Stimulated activated naive CD8-positive, alpha-beta T cell treated with anti-CD3 and anti-CD28 coated beads, Interleukin-15, Interleukin-2, amounts not matched to agents 100 U/mL and 50 U/mL, for 24 hours (primary cell): ENCODE measurements at places on chromosomes 2 and 18.
A peak's percentile ranks its signal among the peaks of the same experiment; 100 is the strongest.

DNA sequence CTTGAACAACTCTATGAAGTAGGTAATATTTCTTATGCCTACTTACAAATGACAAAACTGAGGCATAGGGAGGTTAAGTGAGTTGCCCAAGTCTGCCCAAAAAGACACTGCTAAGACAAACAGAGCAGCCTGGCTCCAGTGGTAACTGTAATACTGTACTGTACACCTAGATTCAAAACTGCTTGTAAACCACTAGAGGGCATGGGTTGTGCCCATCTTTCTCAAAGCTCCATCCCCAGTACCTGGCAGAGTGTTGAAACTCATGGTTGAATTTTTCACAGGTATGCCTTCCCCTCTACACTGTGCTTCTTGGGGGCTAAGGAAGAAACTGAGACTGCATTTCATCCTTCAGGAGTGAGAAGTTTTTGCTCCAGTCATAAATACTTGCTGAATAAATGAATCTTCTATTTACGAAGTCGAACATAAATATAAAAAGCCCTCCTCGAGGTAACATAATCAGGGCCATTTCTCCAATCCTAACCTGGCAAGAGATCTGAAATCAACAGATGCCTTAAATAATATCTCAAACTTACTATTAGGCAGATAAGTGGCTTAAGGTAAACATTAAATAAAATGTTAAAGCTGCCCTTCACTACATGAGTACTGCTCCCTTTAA, 2.0 kb downstream of the PPP4R1 start:
- DNase-seq = peak; percentile 12

- no peak for DNase-seq
These were observed 35.0 kb downstream of the GLI2 start for GRCh38 chr2:120770641-120771040.

- no peak for DNase-seq
These were observed 92.6 kb upstream of the PNPT1 start for GRCh38 chr2:55786280-55786679.

DNA sequence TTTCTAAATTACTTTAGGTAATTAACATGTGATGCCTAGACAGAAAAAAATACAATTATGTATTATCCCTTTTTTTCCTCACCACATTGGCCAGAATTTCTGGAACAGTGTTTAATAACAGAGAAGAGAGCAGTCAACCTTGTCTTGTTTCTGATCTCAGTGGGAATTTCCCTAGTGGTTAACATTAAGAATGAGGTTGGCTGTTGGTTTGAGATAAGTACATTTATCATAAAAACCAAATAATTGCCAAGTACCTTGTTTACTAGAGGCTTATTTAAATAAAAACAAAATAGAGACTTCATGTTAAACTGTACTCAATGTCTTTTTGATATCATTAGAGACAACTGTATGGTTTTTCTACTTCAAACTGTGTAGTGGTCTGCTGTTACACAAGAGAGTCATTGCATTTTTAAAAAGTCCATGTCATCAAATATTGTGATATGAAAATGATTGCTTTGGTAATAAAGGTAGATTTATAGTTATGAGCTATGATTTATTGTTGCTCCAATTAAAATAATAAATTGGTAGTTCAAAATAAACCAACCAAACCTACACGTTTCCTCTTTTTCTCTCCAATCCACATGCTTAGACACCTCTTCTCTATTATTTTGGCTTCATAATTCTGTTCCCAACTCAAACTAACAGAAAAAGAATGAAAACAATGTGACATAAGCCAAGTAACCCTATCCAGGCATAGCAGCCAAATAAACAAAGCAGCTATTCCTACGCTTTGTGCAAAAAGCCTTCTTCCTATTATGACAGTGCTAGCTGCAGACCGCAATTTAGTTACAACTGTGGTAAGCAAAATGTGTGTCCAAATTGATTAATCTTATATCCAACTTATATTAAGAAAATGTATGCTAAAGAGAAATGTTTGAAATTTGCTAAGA, 20.9 kb upstream of the TANK start:
- DNase-seq = no peak

DNA sequence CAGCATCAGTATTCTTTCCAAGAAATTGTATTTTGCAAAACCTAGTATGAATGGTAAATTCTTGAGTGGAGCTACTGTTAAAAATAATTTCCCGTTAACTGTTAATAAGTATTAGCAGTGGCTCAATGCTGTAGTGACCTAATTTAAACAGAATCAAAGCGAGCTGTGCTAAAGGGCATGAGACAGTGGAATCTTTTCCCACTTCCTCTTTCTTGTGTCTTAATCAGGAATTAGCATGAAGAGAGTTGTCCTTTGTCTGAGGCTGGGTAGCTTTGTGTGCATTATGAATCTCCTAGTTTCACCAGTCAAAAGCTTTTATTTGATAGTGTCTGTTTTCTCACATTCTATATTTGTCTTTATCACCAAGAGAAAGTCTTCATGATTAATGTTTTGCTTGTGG, 298.8 kb upstream of the GCFC2 start:
- no peak for DNase-seq

DNA sequence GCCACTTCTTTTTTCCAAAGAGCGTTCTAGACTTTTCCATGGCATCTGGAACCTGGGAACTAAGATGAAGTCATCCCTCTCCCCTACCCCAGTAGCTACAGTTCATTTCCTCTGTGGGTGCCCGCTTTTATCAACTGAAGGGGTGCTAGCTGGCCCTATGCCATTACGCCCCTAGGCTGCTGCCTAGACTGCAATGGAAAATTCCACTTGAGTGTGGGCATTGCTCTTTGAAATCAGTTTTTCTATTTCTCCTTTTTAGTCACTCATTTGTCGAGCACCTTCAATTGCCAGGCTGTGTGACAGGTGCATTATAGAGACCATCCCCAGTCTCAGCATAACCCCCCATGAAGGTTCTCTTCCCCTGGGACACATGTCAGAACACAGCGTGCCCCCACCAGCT, 7.3 kb downstream of the TEX51 start:
- no peak for DNase-seq

- DNase-seq = peak; percentile 82
These were observed 11.4 kb upstream of the ALPI start for GRCh38 chr2:232444409-232445148.

GRCh38 chr18:77170890-77171410, 38.4 kb upstream of the MBP start:
- DNase-seq = no peak

- no peak for DNase-seq
These were observed 474.9 kb upstream of the TCF4 start for GRCh38 chr18:56062931-56063330.

GRCh38 chr2:46216213-46216612, 81.0 kb upstream of the EPAS1 start:
- no peak for DNase-seq

DNA sequence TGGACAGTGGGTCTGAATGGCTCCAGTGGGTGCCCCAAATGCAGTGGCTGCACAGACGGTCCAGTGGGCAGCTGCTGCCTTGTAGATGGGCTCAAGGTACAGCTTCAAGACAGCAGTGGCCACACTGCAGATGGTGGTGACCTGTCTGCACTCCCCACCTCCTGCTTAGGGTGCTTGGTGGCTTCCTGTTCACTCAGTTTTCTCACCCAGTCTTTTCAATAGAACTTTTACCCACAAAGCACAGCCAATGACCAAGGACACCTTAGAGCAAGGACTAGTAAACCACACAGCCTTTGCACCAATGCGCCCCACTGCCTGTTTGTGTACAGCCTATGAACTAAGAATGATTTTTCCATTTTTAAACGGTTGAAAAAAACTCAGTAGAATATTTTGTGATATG, 34.9 kb downstream of the MEX3C start:
- DNase-seq = no peak

DNA sequence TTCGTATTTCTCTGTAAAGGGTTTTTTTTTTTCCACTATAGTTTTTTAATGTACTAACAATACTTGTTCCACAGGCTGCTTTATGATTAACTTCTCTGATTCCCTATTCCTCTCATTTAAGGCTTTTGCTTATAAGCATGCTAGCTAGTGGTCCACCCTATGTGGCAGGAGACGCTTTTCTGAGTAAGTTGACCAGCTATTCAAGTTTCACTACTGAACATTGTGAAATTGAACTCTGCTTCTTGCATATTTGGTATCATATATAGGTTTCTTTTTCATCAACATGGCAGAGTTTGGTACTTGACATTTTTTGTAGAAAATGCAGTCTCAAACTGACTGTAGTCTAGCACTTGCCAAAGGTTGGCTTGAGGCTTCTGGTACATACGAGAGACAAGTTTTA, 74.2 kb downstream of the OTX1 start:
- DNase-seq = no peak

- no peak for DNase-seq
These were observed 277.4 kb downstream of the TNS1 start for GRCh38 chr2:217725409-217725808.

DNA sequence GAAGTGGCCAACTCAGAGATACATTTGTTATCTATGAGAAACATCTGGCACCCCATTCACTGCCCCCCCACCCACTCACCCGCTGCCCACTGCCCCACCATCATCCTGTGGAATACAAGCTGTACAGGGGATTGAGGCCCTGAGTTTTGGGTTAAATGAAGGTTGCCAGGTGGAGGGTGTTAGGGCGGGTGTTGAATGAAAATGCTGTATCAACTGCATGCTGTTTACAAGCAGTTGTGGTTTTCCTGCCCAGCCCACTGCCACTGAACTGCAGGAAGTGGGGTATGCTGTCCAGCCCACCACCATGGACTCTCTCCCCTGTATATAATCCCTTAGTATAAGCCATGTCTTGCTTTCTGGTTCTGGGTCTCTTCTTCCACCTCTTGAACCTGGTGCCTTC, 481.9 kb downstream of the METTL4 start:
- DNase-seq = no peak

DNA sequence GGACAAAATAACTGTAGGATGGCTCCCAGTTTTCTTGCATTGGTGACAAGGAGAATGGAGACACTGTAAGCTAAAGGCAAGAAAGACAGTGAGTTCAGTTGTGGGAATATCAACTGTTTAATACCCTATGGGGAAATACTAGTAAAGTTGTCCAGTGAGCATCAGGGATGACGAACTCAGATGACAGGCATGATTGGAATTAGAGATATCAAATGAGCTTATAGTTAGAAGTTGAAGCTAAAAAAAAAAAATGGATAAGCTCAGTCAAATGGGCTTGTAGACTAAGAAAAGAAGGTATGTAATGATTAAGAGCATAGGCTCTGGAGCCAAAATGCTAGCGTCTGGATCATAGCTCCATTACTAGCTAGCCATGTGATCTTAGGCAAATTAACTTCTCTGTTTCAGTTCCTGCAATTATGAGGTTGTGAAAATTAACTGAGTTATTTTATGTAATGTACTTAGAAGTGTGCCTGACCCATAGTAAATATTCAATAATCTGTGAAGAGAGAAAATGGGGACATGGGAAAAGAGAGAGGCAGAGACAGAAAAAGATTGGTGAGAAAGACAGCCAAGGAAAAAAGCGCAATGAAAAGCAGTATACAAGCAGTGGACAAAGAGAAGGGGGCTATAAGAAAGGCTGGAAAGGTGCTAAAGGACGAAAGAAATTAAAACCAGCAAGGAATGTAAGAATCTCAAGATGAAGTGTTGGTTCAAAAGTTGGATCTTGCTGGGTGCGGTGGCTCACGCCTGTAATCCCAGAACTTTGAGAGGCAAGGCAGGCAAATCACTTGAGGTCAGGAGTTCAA, 95.7 kb upstream of the SLC39A10 start:
- no peak for DNase-seq

GRCh38 chr2:185738679-185739472, at the start of gene FSIP2:
TSS of gene FSIP2 (plus strand) at chr2:185738804. CDS start at chr2:185738895, 91 bp downstream.
- DNase-seq = peak; percentile 59

- peak; percentile 87 for DNase-seq
These were observed 484 bp upstream of the DARS1 start for GRCh38 chr2:135985826-135986393.

- peak; percentile 61 for DNase-seq
These were observed at the start of gene SH3BP4 for GRCh38 chr2:234951664-234952269. TSS of gene SH3BP4 (plus strand) at chr2:234952017. CDS start at chr2:235035003, 82,986 bp downstream.

DNA sequence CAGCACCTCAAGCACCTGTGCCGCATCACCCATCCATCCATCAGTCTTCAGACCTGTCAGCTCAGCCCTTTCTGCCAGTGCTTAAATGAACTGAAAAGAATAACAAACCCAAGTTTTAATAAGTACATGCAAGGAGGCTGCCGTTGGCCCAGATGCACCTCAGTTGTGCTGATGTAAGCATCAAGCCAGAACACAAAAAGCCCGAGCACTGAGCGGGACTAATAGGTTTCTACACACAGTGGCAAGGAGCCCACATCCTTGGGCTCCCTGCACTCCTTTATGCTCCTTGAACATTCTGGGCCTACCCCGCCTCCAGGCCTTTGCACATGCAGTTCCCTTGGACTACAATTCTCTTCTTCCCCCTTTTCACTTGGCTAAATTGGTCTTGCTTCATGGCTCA, 165.6 kb downstream of the ALK start:
- DNase-seq = no peak

GRCh38 chr2:127040169-127040568, 66.8 kb downstream of the BIN1 start:
- DNase-seq = no peak

DNA sequence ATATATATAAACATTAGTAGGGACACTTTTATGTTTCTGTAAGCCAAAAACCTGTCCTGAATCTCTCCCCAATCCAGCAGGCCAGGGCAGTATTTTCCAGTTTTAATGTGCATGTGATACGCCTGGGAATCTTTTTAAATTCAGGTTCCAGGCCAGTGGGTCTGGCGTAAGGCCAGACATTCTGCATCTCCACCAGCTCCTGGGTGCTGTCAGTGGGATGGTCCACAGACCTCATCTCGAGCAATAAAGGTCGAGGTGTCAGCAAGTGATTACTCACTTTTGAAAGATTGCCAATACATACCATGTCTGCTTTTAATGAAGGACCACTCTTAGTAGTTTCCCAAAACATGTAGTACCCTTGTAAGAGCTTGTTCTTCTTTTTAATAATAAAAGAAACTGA, 189.9 kb upstream of the SH3BP4 start:
- no peak for DNase-seq

- no peak for DNase-seq
These were observed 35.6 kb downstream of the PTPN2 start for GRCh38 chr18:12848405-12848804.

DNA sequence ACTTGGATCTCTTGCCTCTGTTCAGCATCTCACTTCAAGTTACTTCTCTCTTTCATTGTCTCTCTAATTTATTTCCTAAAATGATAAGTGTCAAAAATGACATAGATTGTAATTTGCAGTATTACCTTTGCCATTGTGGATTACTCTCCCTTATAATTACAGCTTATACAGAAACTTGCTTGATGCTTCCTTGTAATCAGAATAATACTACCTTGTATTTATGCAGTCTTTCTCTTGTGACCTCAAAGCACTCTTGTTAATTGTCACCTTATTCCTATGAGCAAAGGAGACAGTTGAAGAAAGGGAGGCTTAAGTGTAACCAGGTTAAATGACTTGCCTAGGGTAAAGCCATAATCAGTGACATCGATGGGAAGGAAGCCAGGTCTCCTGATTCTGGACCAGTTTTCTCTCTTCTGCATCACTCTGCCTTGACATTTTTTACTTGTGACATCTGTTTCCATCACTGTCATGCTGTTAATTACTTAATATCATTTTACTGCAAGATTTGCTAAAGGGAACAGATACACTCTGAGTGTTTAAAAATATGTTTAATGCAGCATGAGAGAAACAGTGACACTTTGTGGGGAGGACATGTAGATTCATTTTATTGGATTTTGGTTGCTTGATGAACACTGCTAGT, 388.6 kb downstream of the PARD3B start:
- no peak for DNase-seq
